ENCODE measurements at places on chromosomes 5 and 9. TPM values are rescaled to one million over a fixed set of nuclear protein-coding genes. Genes with fewer than 3 reads are reported as not detected.

The PCDHGA10 gene
- total RNA-seq: 1.7 TPM

The OTULINL gene
- total RNA-seq: 0.36 TPM

The PCDHB12 gene
- total RNA-seq: 0.28 TPM

The GABRA6 gene
- not detected for total RNA-seq

The ZNF483 gene
- total RNA-seq: 0.78 TPM
